ENCODE measurements at places on chromosomes 5 and 9. TPM values are rescaled to one million over a fixed set of nuclear protein-coding genes. Genes with fewer than 3 reads are reported as not detected.

GRCh38 chr5:98497418-98497817 lies 276.0 kb upstream of the RGMB start:
- no peak for DNase-seq

GRCh38 chr5:105460721-105461120 lies 1898.1 kb upstream of the NUDT12 start:
- DNase-seq = no peak

DNA sequence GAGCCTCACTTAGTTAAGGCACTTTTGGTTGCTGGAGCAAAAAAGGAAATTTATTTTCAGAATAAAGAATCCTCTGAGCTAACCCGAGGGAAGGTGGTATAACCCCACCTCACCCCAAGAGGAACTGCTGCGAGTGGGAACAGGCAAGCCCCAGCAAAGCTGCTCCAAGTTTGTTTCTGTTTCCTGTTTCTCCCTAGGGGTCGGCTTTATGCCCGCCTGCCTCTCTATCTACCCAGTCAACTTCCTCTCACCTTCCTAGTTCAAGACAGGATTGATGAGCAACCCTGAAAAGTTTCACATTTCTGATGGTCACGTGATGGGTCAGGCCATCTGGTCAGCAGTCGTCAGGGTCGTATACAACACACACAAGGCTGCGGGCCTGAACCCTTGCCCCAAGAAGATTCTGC lies 31.1 kb downstream of the TRIO start:
- DNase-seq = no peak

DNA sequence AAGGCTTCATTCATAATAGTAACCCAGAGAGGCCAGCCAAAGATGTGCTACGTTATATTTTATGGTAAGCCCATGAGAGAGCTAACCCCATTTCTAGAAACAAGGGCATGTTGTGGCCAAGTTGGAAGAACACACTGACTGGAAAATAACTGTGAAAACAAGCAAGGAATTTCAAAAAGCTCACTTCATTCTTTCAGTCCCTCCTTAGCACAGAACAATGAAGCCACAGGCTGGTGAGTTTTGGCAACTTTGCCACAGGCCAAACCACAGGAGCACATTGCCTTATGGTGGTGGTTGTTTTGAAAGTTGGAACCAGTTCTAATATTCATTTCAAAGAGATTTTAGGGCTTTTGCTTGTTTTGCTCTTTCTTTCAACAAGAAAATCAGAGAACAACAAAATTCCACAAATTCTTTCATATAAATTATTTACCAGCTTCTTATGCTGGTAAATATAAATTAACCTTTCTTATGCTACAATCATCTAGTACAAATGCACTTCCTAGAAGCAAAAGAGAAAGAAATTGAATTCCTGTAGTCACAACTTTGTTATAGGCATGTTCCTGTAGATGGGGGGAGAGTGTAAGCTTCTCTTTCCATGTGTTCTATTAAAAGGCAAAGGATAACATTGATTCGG lies 225.4 kb upstream of the RFX3 start:
- DNase-seq = peak; percentile 58

DNA sequence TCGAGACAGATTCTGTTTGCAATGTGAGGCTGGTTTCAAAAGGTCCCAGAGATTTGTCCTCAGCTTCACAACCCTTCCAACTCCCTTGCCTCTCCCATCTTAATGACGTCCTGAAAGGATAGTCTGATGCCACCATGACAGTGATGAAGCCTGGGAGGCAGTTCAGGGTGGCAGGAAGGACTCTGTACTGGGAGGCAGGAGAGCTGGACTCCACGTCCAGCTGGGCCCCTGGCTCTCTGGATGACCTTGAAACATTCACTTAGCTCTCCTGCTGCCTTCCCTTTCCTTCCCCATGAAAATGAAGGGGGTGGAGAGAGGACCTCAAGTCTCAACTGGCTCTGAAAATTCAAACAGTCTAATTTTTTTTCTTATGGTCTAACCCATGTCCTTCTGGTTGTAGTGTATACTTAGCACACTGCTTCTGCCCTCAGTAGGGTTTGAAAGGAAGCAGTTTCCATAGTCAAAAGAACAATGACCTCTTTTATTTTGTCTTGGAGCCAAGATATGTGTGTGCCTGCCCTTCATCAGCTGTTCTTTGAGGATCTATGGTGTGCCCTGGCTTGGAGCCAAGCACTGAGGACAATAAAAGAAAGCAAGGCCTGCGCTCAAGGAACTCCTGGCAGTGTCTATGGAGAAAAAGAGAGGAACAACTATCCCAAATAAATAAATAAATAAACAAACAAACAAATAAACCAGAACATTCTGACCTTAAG lies 188.3 kb downstream of the GRIA1 start:
- no peak for DNase-seq

DNA sequence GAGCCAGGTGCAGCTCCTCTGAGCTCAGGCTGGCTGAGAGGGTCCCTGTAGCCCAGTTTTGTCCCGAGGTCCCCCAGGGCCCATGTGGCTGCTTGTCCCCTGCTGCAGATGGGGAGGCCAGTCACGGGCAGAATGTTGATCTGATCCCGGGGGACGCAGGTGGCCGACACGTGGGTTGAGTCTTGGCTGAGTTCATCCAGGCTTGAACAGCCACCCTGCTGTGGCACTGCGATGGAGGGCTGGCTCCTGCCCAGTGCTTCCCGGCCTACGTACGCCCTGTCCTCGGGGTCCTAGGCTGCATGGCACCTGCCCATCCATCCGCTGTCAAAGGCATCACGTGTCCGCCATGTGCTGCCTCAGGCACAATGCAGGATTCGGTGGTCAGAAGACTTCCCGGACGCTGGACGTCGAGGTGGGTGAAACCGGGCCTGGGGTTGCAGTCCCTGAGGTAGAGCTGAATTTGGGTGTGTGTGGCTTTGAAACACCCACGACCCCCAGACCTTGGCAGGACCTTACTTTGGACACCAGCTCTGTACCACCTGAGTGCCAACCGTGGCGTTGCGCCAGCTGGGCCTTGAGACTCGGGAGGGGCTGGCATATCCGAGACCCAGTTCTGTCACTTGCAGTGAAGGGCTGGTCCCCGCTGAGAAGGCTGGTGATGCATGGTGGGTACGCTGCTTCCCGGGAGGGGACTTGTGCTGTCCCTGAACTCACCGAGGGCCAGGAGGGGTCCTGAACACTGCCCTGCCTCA lies 22.3 kb downstream of the RXRA start:
- DNase-seq = no peak

DNA sequence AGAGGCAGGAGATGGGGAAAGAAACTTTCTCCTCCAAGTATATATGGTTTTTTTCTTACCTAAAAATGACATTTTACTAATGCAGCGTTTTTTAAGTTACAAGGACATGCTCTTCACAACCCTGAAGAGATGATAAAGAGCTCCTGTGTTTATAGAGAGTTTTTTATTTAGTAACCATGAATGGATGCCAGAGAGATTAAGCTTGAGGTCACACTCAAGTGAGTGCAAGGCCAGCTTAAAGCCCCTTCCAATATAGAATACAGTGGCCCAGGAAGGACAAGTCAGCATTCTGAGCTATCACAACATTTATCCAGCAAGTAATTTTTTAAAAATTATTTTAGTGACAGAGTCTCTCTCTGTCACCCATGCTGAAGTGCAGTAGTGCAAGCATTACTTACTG lies 6.7 kb upstream of the HAVCR2 start:
- no peak for DNase-seq

DAB2 gene
- 307 TPM for total RNA-seq

UCK1 gene
- total RNA-seq = 21.9 TPM

PCDHB5 gene
- total RNA-seq = 0.36 TPM

All from HFFc6 (cell line).